ENCODE measurements at places on chromosomes 2 and 18. TPM values are rescaled to one million over a fixed set of nuclear protein-coding genes. Genes with fewer than 3 reads are reported as not detected.

Gene OTOS
- not detected for total RNA-seq

Gene AMER3
- total RNA-seq, result not detected

Gene IL1RL1
- total RNA-seq, result 0.19 TPM

Gene CXCR1
- 0.13 TPM for total RNA-seq

Measured in T-cell (primary cell).